ENCODE measurements at places on chromosomes 6 and 20.

- no peak for DNase-seq
Measured at GRCh38 chr20:36574366-36575135, 1.2 kb downstream of the TGIF2 start.

- no peak for DNase-seq
Measured at GRCh38 chr6:45631396-45631795, 253.7 kb upstream of the SUPT3H start.

DNA sequence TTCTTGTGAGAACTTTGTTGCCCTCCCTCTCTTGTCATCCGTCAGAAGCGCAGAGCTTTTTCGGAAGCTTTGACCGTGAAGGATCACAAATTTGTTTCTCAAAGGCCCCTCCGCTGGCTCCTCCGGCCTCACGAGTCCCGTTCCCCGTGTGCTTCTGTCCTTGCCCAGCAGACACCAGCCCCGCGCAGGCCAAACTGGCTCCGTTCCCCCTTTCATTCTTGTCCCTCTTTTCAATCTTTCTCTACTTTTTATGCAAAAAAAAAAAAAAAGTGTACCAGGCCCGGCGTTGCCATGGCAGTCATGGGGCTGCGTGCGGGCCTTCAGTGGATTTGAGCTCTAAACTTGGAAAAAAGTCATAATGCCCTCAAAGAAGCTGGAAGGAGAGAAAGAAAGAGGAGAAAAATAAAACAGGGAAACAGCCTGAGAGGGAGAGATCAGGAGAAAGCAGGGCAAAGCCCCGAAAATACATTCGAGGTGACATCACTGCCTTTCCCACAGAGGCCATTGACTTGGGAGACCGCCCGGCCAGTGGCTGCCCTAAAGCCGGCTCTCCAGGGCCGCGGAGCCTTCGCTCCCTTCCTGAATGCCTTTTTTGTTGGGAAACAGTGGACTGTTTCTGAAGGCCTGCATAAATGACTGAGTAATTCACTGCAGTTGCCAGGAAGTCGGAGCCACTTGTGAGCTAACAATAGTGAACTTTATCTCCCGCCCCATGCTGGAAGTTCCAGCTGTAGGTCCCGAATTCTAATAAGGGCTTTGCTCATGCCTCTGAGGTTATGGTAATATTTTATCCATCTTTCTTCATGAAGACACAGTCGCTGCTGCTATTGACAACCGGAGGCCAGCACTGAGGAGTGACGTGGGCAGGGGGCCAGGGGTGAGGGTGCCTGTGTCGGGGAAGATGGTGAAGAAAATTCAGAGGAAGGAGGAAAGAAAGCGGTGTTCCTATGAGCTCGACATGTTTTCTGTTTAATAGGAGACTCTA lies 670.9 kb downstream of the QKI start:
- DNase-seq: no peak

DNA sequence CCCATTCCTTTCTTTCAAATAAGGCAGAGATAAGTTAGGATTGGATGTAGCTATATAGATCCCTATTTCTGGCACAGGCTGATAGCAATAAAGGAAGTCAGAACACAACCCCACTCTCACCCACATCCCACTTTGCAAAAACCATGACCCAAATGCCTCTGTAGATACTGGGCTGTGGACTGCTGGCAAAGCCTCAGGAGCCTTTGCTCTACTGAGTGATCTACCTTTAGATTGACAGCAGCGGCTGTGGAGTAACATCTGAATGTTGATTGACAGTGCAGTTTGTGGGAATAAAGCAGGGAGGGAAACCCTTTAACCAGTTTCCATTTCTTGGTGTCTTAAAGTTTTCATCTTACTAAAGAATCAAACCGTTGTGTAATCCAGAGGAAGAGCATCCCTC lies 6.7 kb upstream of the TMEM30A start:
- no peak for DNase-seq

DNA sequence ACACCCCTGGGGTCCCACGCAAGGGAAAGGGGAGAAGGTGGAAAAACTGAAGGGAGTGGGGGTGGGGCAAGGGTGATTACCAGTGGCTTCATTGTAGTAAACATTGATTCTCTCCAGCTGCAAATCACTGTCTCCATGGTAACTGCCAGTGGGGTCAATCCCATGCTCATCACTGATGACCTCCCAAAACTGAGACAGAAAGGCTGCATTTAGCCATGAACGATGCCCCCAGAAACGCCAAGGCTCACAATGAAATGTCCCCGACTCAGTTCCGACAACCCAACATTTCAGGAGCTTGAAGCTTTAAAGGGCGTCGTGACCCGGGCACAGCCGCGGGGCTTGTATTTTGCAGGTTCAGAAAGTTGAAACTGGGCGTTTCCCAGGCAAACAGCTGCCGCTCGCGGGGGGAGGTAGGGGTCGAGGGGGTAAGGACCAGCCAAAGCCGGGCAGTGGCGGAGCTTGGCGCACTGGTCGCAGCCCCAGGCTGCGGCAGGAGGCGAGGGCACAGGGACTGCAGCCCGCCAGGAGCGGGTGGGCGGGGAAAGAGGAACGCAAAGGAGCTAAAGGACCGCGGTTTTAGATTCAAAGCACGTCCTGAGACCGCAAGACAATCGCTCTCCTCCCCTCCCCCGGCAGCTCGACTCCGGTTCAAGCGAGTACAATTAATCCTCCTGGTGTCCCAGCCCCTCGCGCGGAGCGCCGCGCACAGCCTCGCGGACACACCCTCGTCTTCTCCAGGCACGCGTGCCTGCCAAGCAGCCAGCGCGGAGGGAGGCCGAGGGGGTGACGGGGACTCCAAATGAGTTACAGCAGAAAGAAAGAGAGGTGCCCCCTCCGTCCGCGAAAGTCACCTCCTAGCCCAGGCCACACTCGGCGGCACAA lies 731 bp downstream of the TUBB2B start:
- DNase-seq: no peak

DNA sequence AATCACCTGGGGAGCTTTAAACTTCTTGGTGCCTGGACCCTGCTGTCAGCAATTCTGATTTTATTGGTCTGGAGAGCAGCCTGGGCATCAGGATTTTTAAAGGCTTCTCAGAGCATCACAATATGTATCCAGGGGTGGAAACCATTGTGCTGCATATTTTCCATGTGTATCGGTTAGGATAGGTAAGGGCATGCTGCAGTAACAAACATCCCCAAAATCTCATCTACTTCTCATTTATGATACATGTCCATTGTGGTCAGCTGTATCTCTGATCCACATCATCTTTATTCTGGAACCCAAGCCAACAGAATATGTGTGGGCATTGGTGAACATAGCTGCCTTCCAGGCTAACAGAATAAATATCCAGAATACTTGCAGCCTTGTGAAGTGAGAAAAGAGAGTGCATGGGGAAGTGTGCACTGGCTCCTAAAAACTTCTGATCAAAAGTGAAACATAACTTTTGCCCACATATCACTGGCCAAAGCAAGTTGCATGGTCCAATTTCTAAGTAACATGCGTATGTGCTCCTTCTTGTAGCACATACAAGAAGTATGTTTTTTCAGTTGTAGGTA lies 215.1 kb downstream of the ZMYND8 start:
- DNase-seq: no peak

Data from stimulated activated CD8-positive, alpha-beta memory T cell treated with anti-CD3 and anti-CD28 coated beads, Interleukin-7, amount 100 ng/mL, for 48 hours (primary cell).